Esophagus squamous epithelium (tissue), 5 donors: ENCODE measurements at places on chromosomes 2 and 18. TPM values are rescaled to one million over a fixed set of nuclear protein-coding genes. Genes with fewer than 3 reads are reported as not detected.

Gene RPS27A
- total RNA-seq: 2,114 TPM

Gene HOXD12
- not detected for total RNA-seq

Gene IL36A
- total RNA-seq: 164 TPM

Gene GNAL
- 11.4 TPM for total RNA-seq

Gene DSG4
- not detected for total RNA-seq

Gene IL1RL1
- 10.9 TPM for total RNA-seq

Gene TGIF1
- 75.7 TPM for total RNA-seq

Gene XDH
- 2.3 TPM for total RNA-seq

Gene RNF125
- 0.87 TPM for total RNA-seq

Gene CPO
- not detected for total RNA-seq

Gene NCKAP1
- total RNA-seq: 136 TPM

Gene MARCO
- 4.2 TPM for total RNA-seq

Gene NAT8
- total RNA-seq: not detected

Gene CDK15
- not detected for total RNA-seq

Gene PRKAG3
- not detected for total RNA-seq

DNA sequence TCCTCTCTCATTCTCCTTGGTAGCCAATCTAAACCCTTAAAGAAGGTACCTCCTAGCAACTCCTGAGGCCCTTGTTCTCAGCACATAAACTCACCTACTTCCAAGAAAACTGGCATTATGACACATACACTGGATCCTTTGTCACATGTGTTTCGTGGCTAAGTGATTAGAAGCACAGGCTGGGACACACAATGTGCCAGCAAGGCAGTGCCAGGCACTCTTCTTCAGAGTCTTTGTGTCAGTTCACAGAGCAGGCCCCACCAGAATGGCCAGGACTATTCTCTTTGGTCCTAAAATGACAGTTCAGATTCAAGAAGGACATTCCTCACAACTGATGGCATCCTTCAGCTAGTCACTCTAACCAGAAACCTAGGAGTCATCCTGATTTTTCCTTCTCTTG lies 40.3 kb downstream of the SMC6 start:
- DNase-seq: no peak

DNA sequence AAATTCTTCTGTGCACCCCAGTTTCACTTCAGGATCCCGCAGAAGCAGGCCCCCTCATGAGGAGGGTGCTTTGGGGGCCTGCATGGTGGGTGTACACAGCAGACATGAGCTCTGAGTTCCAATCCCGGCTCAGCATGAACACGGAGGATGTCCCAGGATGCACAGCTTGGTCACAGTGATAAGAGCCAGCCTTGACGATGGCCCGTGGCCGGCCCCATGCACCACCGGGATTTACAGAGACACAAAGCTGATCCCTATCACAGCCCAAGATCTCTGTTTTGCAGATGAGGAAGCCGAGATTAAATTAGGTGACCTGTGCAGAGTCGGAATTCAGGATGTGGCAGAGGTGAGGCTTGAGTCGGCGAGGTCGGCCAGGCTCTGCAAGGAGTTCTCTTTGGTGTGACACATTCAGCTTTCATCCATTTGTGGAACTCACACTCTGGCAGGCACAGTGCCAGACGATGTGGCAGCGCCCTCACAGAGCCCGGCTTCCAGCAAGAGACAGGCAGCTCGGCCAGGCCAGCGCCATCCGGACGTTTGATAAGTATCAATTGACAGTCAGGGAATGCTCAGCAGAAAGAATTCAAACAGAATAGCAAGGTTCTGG lies 456.3 kb upstream of the MYT1L start:
- DNase-seq: no peak

GRCh38 chr2:120545521-120546047 lies 190.1 kb upstream of the GLI2 start:
- no peak for DNase-seq

GRCh38 chr2:44553456-44553855 lies 191.7 kb downstream of the CAMKMT start:
- DNase-seq: no peak

- DNase-seq: no peak
These were observed 329.4 kb upstream of the LYPD1 start for GRCh38 chr2:132999421-132999820.

- no peak for DNase-seq
These were observed 18.9 kb downstream of the ATP8B1 start for GRCh38 chr18:57784034-57784800.

DNA sequence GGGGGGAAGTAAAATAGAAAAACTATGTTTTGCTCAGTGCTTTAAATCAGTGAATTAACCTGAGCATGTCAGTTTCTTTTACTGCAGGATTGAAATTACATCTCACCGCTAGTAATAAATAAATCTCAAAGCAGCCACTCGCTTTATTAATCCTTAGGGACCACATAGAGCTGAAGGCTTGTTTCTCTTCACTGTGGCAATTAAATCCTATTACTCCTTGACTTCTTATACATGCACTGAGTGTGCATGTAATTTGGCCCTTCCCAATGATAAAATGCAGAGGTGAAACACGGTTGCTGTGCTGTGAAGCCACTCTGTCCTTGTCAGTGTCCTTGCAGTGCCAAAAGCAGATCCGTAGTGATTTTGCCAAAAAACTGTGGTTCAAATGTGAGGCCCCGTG lies 77.1 kb upstream of the RBM44 start:
- no peak for DNase-seq

DNA sequence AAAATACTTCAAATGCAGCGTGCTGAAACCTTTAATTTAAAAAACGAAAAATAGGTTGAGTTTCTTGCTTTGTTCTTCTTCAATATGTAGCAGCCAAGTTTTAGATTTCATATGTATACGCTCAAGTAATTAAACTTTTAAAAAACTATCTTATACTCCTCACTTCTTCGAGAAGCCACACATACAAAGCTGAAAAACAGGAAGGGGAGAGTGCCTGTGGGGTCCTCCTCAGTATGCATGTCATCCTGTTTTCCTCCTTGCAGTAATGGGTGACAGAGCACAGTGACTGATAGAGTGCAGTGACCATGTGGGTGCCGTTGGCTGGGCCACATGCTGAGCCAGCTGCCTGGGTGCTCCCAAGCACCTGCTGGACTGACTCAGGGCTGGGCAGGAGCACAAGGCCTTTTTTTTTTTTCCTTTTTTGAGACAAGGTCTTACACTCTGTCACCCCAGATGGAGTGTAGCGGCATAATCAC lies 33.3 kb downstream of the UXS1 start:
- no peak for DNase-seq

- DNase-seq: no peak
These were observed 55.1 kb upstream of the EML4 start for GRCh38 chr2:42114091-42114490.

GRCh38 chr2:70779911-70780545 lies 10.4 kb downstream of the FIGLA start:
- DNase-seq: no peak

DNA sequence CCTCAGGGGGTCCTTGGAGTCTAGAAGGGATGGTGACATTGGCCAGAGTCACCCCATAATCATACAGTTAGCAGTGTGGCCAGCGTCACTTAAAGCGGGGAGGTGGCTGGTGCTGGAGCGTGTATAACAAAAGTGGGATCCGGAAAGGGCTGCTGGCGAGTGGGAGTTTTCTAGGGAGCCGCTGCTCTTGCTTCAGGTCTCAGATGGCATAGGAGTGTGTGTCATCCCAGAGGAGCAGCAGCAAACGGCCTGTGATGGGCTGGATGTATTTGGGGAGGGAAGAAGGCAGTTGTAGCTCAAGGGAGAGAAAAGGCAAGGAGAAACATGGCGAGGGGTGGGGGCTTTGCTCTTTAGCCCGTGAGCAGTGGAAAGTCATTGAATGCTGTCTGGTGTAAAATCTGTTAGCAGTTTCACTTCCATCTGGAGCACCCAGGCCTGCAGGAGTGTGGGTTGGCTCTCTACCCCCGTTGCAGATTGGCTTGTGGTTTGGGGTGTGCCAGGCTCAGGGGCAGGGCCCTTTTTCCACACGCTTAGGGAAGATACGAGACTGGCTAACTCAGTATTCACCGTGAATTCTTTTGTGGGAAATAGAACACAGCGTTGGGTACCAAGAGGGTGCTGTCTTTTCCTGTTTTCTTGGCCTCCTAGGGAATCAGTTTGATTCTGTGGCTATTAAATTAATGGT lies 120.5 kb downstream of the AGAP1 start:
- DNase-seq: no peak

DNA sequence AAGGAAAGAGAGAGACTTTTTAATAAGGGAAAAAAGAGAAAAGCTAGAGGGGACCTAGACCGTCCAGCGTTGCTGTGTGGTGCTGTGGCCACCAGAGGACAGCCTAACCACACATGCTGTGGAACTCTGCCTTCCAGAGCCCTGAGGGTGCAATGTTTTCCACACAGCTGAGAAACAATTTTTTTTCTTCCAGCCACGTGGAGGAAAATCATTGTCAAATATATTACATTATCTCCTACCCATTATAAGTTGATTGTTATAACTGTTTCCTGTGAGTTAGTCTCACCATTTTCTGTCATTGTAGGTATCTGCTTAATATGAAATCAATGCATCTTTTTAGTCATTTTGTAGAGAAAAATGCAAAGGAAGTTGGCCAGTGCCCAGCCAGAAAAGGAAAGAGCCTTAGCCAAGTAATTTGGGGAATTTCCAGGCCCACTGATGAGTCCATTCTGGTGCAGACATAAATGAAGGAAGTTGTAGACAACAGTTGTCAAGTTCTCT lies 5.9 kb upstream of the MRPL19 start:
- DNase-seq: no peak

- DNase-seq: no peak
These were observed 42.0 kb upstream of the STK17B start for GRCh38 chr2:196213252-196213980.

GRCh38 chr18:41993151-41993550 lies 38.1 kb downstream of the PIK3C3 start:
- DNase-seq: no peak

DNA sequence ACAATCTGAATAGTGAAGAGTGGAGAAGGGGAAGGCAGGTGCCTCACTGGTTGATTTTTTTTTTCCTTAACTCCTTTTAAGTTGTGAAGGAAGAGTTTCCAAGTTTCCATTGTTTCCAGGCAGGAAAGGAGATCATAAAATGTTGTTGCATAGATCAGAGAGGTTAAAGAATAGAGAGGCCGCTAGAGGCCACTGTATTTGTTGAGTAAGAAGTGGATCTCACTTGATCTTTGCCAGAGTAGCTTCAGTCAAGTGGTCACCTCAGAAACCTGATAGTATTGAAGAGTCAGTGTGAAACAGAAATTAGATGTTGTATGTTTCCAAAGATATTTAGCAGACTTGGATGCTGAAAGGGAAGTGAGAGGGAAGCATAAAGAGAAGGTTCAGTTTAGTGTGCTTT lies 17.6 kb downstream of the CTNNA2 start:
- no peak for DNase-seq

- DNase-seq: no peak
These were observed 28.4 kb downstream of the CFLAR start for GRCh38 chr2:201144101-201145051.

DNA sequence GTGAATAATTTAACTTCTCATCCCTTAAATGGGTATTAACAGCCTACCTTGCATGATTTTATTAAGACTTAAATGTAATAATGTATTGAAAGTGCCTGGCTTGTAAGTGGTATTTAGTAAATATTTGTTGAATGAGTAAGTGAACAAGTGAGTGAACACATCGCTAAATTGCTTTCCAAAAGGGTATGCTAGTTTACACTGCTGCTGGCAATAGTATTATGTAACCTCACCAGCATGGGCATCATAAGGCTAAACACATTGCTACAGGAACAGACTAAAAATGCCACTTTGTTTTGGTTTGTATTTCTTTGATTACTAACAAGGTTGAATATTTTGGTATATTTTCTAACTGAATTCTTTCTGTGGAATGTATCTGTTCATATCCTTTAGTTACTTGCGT lies 9.8 kb downstream of the WDR43 start:
- DNase-seq: no peak

GRCh38 chr18:10516078-10516477 lies 9.7 kb upstream of the NAPG start:
- DNase-seq: no peak

DNA sequence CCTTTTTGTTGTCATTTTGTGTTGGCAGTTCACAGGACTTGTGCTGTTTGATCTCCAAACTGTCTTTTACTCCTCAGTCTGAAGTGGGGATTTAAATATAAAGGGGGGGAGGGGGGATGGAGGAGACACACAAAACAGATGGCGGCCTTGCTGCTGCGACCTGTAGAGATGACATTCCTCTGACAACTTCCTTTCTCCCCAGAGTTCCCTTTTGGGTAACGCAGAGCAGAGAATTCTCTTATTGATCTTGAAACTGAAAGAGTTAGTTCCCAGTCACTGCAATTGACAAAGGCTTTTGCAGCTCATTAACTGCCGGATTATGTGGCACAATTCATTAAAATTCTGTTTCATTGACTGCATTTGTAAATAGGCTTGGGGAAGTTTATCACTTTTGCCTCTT lies 279.3 kb downstream of the TSN start:
- no peak for DNase-seq

DNA sequence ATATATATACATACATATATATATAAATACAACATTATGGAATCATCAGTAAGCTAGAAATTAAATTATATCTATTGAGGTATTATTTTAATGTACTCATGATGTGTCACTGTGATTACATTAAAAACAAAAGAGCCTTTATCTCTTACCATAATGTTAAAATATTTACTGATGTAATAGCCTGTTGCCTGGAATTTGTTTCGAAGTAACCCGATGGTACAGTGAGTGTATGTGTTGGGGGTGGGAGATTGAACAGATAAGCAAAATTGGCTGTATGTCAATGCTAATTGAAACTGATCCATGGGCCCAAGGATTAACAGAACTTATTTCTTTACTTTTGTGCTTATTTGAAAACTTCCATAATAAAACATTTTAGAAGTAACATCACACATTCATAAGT lies 1473.2 kb downstream of the LRP1B start:
- DNase-seq: no peak
